ENCODE measurements at places on chromosomes 13 and 19. TPM values are rescaled to one million over a fixed set of nuclear protein-coding genes. Genes with fewer than 3 reads are reported as not detected.

Gene NCLN
- 55.4 TPM for polyA plus RNA-seq

Gene ZNF208
- polyA plus RNA-seq = 2.4 TPM

Gene NUP58
- polyA plus RNA-seq = 37.6 TPM

Gene GFY
- polyA plus RNA-seq = 0.54 TPM

Gene OVOL3
- 0.56 TPM for polyA plus RNA-seq

Gene KLK7
- 0.16 TPM for polyA plus RNA-seq

Gene CYP4F8
- 0.09 TPM for polyA plus RNA-seq

Gene JAK3
- polyA plus RNA-seq = 4.2 TPM

Gene CCL25
- 0.73 TPM for polyA plus RNA-seq

Gene SBSN
- polyA plus RNA-seq = 0.17 TPM

Gene SIGLEC14
- 3.5 TPM for polyA plus RNA-seq

Gene CDC37
- polyA plus RNA-seq = 191 TPM

Gene CD33
- 2.9 TPM for polyA plus RNA-seq

Gene ATP7B
- 13.0 TPM for polyA plus RNA-seq

Gene IRGC
- not detected for polyA plus RNA-seq

Gene ZNF729
- polyA plus RNA-seq = 0.17 TPM

Gene SHISA2
- 4.3 TPM for polyA plus RNA-seq

Gene GTPBP3
- polyA plus RNA-seq = 23.3 TPM

Gene ELAVL3
- 147 TPM for polyA plus RNA-seq

Gene PLIN5
- 14.7 TPM for polyA plus RNA-seq

Gene ZNF700
- polyA plus RNA-seq = 14.0 TPM

Gene CALR3
- not detected for polyA plus RNA-seq

Gene FBXO17
- 18.0 TPM for polyA plus RNA-seq

Gene CEACAM8
- polyA plus RNA-seq = 0.06 TPM

Gene ZNF211
- polyA plus RNA-seq = 39.9 TPM

Gene PSG3
- 0.17 TPM for polyA plus RNA-seq

Gene FAM83E
- polyA plus RNA-seq = 0.13 TPM

Gene KL
- 2.1 TPM for polyA plus RNA-seq

Gene SAFB2
- polyA plus RNA-seq = 85.7 TPM

Gene HSD17B14
- polyA plus RNA-seq = 15.7 TPM

Gene RNF225
- not detected for polyA plus RNA-seq

Gene S1PR5
- polyA plus RNA-seq = 1.1 TPM

Gene FCAR
- 0.18 TPM for polyA plus RNA-seq

Gene ACER1
- polyA plus RNA-seq = 0.11 TPM

Gene RFPL4AL1
- polyA plus RNA-seq = not detected

Gene DCT
- polyA plus RNA-seq = 0.41 TPM

Gene CYP2A7
- polyA plus RNA-seq = 0.78 TPM

Gene RXFP2
- not detected for polyA plus RNA-seq

Gene OR7C1
- polyA plus RNA-seq = 0.36 TPM

Gene LRRC25
- polyA plus RNA-seq = 1.4 TPM

Gene FUT6
- not detected for polyA plus RNA-seq

Gene ADGRL1
- polyA plus RNA-seq = 140 TPM

Gene PSG4
- 0.15 TPM for polyA plus RNA-seq
